ENCODE measurements at places on chromosomes 13 and 19.

GRCh38 chr13:36432106-36432544 lies at the start of gene CCNA1:
Gene CCNA1 (plus strand): TSS chr13:36432495. CDS start chr13:36433057, 562 bp downstream.
- peak; percentile 48 for DNase-seq

DNA sequence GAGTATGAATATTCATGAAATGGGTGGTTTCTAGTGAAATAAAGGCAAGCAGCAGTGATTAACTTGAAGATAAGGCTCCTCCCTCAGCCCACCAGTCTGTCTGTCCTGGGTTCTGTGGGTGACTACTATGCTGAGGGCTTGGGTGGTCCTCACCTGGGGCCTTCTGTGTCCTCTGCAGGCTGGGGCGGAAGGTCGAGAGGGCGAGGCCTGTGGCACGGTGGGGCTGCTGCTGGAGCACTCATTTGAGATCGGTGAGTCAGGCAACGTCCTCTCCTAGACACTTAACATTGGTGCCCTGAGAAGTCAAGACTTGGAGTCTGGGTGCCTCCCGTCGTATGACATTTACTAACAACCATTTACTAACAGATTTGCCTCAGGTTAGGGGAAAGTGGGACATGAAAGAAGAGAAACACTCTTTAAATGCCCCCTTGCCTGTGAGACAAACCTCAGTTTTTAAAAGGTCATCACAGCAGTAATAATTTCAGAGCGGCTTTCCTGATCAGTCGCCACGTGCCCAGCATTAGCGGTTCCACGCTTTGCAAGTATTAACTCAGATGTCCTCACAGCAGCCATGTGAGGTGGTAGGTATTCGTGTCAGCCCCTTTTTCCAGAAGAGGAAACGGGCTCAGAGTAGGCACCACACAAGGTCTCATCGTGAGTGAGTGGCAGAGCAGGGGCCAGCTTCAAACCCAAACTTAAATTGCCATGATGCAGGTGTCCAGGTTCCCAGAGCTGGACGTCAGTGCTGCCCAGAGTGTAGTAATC lies 1.3 kb upstream of the GARIN5A start:
- DNase-seq: peak; percentile 64

DNA sequence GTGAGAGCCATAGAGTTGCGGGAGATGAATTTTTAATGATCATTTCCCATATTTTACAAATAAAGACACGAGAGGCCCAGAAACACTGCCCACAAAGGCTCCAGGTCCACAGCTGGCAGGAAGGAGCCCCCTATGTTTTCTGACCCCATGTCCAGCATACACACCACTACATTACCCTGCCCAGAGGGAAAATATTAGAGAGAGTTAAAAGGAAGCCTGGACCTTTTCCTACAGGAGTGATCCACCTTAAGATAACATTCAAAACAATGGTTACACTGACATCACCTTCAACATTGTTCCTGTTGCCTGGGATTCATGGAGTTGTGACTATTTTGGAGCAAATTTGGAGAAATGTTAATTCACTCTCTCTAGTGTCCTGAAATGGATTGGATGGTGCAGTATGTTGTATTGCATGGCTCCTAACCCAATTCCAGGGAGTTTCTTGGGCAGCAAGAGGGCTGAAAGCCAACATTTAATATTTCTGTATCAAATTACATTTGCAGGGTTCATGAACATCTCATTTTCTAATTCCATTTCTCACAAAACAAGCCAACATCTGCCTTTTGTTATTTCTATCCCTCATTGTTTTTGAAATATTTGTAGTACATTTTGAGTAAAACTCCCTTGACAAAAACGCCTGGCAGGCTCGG lies 172.5 kb downstream of the DLEU7 start:
- DNase-seq: no peak

DNA sequence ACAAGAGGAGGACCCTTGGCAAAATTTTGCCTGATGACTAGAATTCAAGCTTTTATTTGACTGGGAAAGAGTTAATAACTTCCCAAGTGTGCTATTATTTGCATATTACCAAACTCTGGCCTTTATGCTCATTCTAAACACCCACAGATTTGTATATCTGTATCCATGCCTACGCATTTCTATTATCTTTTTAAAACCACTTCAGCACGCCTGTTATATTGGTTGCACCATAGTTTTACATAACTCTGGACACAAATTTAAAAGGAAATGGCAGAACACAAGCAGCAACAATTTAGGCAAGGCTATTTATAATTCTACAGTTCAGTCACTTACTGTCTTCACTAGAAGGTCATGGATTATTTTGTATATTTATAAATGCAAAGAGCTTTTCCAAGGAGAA lies 3.7 kb upstream of the RASL11A start:
- DNase-seq: no peak

- no peak for DNase-seq
Observed at GRCh38 chr13:51015973-51016372, 95.1 kb downstream of the C13orf42 start.

GRCh38 chr13:44523146-44524015 lies 52.7 kb downstream of the TSC22D1 start:
- no peak for DNase-seq

All from aorta (tissue), 5 donors.